T47D (cell line): ENCODE measurements at places on chromosomes 7 and 10.
A peak's percentile ranks its signal among the peaks of the same experiment; 100 is the strongest.

GRCh38 chr10:59314268-59314667 is 48.1 kb downstream of the FAM13C start:
- DNase-seq = no peak

- DNase-seq = no peak
Measured at GRCh38 chr7:69845721-69846495, 247.6 kb downstream of the AUTS2 start.

DNA sequence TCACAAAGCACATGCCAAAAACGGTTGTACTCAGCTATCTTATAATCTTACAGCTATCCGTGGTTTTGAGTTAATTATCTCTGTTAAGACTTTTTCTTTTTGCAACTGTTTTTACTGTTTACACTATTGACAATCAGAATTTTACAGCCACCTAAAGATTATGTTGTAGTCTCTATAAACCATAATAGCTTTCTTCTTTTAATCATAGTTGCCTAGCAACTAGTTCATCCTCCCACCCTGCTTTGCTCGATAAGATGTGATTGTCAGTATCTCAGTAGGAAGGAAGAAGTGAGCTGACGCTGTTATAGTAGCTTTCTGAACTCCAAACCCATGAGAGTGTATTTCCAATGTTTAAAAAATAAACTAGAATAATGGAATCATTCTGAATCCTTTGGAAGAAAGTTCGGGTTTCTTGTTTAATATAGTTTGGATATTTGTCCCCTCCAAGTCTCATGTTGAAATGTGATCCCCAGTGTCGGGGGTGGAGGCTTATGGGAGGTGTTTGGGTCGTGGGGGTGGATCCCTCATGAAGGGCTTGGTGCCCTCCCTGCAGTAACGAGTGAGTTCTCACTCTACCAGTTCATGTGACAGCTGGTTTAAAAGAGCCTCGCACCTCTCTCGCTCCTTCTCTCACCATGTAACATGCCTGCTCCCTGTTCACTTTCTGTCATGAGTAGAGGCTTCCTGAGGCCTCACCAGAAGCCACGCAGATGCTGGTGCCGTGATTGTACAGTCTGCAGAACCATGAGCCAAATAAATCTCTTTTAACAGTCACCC is 68.1 kb downstream of the SVOPL start:
- DNase-seq = no peak

DNA sequence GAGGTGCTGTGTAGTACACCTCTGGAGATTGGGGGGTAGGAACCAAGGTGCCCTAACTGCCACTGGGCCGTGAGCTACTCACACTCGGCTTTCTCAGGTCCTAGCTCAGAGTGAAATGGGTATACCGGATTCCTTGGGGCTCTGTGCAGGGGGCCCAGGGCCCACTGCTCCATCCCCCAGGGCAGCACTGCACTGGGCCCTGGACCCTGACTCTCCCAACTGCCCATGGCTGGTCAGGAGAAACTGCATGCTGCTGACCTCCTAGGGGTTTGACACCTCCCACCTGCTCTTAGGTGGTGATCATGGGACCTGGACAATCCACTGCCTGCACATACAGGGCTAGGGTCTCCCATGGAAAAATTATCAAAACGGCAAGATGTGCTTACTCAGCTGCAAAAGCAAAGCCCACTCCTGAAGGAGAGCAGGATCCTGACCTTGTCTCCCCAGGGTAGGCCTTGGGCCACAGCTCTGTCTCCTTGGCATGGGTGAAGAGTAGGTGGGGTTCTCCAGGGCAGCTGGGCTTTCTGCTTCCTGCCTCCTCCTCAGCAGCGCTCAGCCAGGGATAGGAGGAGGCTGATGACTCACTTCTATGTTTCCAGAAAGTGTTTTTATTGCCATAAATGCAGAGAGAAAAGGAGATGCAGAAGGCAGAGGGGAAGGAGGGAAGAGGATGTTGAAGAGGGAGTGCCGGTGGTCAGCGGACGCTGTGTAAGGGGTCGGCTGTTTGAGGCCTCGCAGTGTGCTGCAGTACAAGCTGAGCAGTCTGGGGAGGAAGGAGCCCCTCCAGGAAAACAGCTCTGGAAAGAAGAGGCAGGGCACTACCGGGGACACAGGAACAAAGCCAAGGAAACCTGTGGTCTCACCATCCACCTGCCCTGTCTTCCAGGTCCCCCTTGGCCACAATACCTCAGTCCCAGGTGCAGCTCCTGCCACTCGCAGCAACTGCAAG is 107.8 kb downstream of the ARHGAP22 start:
- no peak for DNase-seq

DNA sequence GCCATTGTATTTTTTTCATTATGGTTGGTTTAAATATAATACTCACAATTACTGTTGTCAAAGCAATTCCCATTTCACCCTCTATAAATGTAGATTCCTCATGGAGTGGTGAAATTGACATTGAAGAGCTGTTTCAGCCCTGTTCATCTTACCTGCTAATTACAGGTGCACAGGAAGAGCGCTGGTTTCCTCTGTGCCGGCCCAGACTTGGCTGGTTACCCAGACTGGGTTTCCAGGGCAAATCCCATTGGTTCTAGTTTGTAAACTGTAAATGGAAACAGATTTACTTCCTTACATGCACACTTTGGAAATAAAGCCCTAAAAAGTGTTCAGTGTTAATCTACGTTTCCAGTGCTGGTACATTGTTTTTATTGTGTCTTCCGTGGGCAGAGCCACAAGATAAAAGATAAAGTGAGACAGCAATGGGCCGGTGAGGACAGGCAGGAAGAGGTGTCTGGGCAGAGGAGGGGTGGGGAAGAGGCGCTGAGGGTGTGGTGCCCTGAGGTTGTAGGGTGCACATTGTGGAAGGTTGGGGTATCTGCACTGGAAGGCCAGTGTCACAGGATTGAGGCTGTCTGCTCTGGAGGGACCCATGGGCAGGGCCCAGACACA is 71.6 kb upstream of the ZPBP start:
- no peak for DNase-seq

DNA sequence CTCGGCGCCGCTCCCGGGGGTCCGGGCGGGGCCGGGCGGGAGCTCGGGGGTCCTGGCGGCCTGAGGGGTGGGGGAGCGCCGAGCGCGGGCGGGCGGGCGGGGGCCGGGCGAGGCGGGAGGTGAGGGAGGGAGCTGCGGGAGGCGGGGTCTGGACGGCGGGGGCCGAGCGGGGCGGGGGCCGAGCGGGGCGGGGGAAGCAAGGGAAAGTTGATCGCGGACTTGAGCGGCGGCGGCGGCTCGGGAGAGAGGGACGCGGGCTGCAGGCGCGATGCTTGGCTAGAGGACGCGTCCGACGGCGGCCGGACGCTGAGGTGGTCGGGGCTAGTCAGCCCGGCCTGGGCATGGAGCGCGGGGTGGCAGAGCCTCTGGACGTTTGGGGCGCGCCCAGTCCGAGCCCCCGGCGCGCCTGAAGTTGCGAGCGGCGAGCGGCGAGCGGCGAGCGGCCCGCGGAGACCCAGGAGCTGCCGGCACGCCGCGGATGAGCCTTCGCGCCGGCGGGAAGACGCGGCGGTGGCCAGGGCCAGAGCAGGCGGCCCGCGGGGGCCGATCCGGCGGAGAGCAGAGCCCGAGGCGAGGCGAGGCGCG is at the start of gene CDH23:
CDH23 (plus strand) TSS at position 210 of the 585 bp plus-strand sequence. CDS start 42,912 bp downstream, outside the sequence.
- no peak for DNase-seq

- no peak for DNase-seq
Measured at GRCh38 chr10:33147013-33147310, 187.5 kb downstream of the NRP1 start.

- DNase-seq = no peak
Measured at GRCh38 chr10:110277591-110277990, 27.1 kb downstream of the SMNDC1 start.

GRCh38 chr7:137996386-137996851 is 5.5 kb downstream of the CREB3L2 start:
- DNase-seq = no peak

- no peak for DNase-seq
Measured at GRCh38 chr7:2856388-2857169, 12.5 kb upstream of the GNA12 start.

GRCh38 chr7:95199779-95200558 is 124.4 kb downstream of the PON1 start:
- DNase-seq = peak; percentile 15

DNA sequence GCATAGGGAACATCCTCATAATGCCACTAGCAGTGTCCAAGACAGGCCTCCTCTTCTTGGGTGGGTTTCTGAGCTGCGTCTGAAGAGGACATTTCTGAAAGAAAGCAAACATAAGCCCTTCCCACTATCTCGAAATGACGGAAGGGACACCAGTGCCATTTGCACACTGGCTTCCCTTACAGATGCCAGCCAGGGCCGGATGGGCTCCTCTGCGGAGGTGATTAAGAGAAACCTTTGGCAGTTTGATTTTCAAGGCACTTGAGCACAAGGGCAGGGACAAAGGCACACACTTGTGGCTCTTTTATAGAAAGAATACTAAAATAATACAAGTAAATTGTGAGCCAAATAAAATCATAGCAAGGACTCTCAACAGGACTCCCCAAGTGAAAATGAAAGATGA is 106.6 kb upstream of the CELF2 start:
- DNase-seq = no peak

DNA sequence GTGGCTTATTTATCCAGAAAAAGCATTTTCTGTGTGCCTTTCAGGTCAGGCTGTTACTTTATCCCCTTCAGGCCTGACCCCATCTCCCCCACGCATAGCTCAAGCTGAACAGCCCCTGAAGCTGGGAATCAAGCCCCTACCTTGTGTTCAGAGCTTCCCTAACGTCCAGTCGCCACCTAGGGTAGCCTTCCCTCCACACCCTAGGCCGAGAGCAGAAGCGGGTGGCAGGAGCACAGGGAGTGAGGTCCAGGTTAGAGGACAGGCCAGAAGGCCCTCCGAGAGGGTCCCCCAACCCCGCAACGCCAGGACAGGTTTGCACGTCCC is 479 bp upstream of the SEMA4G start:
- DNase-seq = no peak

DNA sequence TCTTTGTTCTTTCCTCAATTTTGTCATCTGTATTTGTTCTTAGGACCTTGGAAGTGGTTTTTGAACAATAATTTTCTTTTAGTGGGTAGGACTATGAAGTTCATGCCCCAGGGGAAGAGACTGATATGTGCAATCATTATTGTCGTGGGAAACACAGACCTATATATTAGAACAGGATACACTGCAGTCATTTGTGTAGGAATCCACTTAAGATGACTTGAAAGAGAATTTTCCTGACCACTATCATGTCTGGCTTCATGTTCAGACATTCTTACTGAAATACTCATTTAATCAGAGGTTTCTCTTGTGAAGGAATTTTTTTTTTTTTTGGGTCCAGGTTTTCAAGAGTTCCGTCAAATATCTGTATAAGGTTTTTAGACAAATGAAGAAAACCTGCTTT is 163.6 kb downstream of the SUGCT start:
- no peak for DNase-seq

GRCh38 chr7:20301311-20301939 is 29.3 kb upstream of the ITGB8 start:
- DNase-seq = no peak

GRCh38 chr10:21749788-21750187 is 215.8 kb downstream of the MLLT10 start:
- DNase-seq = no peak

DNA sequence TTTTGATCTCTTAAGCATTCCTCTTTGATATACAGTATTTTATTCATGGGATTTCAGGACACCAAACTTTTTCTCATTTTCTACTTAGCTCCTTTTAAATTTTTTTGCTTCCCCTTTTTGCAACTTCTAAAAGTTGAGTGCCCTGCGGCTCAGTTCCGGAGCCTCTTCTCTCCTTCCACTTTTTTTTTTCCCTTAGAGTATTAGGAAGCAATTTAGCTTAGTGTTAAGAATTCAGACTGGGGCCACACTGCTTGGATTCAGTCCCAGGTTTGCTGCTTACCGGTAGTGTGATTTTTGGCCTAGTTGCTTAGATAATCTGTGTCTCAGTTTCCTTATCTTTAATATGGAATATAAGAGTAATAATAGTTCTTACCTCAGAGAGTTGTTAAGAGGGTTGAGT is 3.4 kb downstream of the STAM start:
- no peak for DNase-seq

- no peak for DNase-seq
Measured at GRCh38 chr10:12484002-12484918, 134.9 kb downstream of the CAMK1D start.

GRCh38 chr7:82841828-82842227 is 320.9 kb downstream of the PCLO start:
- DNase-seq = no peak

DNA sequence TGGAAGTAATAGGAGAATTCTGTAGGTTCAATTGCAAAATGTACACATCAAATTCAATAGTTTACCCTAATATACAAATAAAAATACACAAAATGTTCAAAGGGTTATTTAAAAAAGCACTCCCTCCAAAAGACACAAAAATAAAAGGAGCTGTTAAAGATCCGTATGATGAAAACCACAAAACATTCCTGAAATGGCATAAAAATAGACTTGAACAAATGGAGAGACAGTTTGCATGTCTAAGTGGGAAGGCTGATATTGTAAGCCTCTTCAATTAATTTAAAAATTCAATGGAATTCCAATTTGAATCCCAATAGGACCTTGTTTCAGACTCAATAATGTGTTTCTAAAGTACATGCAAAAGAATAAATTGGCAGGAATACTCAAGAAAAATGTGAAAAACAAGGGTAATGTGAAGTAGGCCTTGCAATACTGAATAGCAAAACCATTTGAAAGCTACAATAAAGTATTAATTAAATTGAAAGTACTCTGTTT is 38.0 kb upstream of the INSYN2A start:
- DNase-seq = no peak

- DNase-seq = no peak
Measured at GRCh38 chr10:90855126-90855525, 2.7 kb downstream of the HTR7 start.

- peak; percentile 65 for DNase-seq
Measured at GRCh38 chr7:41189866-41190265, 513.0 kb downstream of the INHBA start.

GRCh38 chr10:110170142-110170971 is 37.0 kb upstream of the MXI1 start:
- no peak for DNase-seq

- no peak for DNase-seq
Measured at GRCh38 chr10:131180740-131181415, 130.6 kb downstream of the TCERG1L start.

GRCh38 chr10:86535132-86535882 is 13.7 kb upstream of the WAPL start:
- DNase-seq = peak; percentile 89

GRCh38 chr7:48173756-48174382 is 2.6 kb downstream of the ABCA13 start:
- no peak for DNase-seq

GRCh38 chr10:118032564-118032963 is 14.2 kb downstream of the RAB11FIP2 start:
- DNase-seq = no peak

DNA sequence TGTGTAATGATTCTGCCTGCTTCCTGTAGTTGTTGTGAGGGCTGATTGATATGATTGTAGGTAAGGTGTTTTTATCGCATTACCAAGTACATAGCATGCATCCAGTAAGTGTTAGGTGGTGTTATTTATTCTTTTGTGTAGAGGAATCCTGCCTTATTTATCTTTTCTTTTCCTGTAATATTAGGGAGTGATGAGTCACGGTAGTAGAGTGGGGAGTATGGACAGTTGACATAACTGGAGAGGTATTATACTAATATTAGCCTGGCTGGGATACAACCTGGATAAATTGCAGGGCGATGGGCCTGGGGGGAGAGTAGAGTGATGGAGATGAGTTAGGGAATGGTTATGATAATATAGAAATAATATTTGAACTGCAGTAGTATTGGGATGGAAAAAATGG is 9.8 kb downstream of the SDK1 start:
- no peak for DNase-seq
